ENCODE measurements at places on chromosomes 13 and 19.

DNA sequence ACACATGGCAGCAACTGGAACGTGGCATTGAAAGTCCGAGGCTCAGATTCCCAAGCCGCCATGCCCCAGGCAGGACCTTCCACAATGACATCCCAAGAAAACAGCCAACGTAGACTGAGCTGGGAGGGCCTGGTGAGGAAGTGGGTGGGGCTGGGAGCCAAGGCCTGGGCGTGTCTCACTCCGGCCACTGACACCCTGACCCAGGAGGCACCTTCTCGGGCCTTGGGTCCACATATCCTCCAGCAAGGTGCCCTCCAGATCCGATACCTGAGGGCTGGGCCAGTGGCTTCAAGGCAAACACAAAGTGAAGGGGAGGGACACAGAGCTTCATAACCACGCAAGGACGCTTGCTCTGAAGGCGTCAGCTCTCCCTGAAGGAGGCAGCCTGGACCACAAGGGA is 43.0 kb downstream of the RAB20 start:
- DNase-seq: no peak

DNA sequence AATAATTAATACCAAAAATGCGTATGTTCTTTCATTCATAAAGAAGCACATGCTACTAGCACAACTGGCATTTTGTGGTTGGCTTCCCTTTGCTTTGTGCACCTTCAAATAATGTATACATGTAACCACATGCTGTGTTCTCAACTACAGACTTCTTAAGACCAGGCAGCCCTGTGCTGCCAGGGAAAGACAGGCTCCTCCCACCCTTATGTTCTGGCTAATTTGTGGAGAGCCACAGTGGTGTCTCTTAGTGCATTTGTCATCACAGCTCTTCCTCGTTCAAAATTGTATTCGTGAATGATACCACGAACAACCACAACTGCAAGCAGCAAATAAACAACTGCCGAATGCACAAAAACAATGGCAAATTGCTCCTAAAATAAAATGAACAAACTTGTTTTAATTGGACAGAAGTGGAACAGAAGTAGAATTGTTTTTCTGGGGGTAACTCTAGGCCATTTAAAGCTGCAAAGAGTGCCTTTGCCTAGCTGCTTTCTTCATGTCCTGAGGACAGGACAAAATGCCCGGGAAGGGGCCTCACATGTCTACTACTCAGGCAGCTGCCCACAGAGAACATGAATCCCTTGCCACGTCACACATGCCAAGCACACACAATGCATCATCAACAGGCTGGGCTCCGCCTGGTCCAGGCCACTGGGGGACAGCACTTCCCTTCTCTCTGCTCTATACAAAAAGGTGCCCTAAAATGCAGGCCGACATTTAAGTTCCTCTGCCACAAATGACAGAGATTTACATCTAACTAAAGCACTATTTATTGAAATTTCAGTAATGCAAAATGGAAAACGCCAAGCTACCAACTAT is 21.7 kb downstream of the IRS2 start:
- no peak for DNase-seq

- DNase-seq: no peak
These were observed 7.2 kb downstream of the FBXL3 start for GRCh38 chr13:77019756-77020155.

- DNase-seq: no peak
These were observed at the start of gene KHSRP for GRCh38 chr19:6424195-6424938. Gene KHSRP (minus strand): TSS chr19:6424811. CDS start chr19:6424701, 110 bp downstream.

GRCh38 chr19:40006273-40006691 is 9.4 kb downstream of the ZNF546 start:
- no peak for DNase-seq

- peak; percentile 89 for DNase-seq
These were observed 20.7 kb downstream of the SH3GL1 start for GRCh38 chr19:4379383-4380253.

DNA sequence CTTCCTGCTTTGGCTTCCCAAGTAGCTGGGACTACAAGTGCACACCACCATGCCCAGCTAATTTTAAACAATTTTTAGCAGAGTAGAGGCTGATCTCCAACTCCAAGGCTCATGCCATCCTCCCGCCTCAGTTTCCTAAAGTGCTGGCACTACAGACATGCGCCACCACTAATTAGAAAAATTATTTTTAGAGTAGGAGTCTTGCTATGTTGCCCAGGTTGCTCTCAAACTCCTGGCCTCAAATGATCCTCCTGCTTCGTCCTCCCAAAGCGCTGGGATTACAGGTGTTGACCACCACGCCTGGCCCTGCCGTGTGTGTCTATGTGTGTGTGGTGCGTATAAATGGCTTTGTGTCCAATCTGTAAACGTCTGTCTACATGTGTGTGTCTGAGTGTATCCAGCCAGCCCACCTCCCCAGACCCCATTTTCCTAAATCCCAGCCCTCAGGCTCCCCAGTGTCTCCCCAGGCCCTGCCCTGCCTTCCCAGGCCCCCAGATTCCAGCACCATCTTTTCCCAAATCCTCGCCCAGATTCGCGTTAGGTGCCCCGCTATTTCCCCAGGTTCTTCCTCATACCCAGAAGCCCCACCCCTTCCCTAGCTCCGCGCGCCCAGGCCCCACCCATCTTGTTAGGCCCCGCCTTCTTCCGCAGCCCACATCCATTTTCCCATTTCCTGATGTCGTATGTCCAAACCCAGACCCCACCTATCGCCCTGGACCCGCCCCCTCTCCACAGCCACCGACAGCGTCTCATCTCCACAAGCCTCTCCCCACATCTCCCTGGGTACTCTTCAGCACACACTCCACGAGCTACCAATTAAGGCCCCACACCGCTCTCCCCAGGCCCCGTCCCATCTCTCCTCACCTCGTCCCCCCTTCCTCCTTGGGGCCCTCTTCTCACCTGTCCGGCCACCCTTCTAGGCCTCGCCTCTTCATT is 24.9 kb downstream of the SLC8A2 start:
- no peak for DNase-seq

- no peak for DNase-seq
These were observed 50.2 kb upstream of the PSG2 start for GRCh38 chr19:43132696-43133095.

GRCh38 chr13:108734676-108735075 is 105.3 kb downstream of the MYO16 start:
- DNase-seq: no peak

DNA sequence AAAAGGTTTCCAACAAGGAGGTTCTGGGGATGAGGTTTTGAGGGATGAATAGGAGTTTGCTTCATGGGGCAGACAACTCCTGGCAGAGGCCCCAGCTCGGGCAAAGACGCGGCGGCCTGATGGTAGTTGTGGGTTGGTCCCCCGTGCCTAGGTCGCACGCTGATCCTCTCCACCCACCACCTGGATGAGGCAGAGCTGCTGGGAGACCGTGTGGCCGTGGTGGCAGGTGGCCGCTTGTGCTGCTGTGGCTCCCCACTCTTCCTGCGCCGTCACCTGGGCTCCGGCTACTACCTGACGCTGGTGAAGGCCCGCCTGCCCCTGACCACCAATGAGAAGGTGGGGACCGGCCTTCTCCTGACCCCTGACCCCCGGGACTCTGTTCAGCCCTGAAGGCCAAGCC is 11.9 kb downstream of the ABCA7 start:
- no peak for DNase-seq

GRCh38 chr13:24654741-24655140 is 25.5 kb upstream of the ATP12A start:
- no peak for DNase-seq

GRCh38 chr19:17671906-17672305 is 16.2 kb downstream of the UNC13A start:
- peak; percentile 76 for DNase-seq

DNA sequence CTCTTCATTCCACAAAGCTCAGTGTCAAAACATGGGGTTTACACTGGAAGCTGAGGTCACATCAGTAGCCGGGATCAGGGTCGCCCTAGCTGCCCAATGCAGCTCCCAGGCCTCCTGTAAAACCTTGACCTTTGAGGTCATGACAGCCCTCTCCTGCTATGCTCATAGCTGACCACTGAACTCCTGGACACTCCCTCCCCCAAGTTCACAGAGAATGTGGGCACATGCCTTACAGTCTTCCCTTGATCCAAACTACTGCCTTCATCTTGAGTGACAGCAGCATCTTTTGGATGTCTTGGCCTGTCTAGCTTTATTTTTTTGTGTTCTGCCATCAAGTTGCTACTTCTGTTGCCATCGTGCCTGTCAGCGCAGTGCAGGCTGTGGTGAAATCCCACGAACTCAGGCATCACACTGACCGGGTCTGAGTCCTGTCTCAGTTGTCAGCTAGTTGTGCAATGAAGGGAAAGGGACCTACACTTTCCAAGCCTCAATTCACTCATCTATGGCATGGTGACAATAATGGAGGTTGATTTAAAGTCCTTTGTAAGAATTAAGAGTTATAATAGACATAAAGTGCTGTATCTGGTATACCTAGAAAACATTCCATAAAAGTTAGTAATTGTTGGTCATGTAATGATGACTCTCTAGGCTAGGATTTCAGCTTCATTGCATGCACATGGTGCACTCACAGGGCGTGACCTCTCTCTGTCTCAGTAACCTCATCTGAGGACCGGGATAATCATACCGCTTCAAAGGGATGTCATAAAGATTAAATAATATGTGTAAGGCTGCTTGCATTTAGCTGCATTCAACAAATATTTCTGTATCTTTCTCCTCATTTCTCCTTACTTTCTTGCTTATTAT is 16.4 kb upstream of the ALOX5AP start:
- DNase-seq: peak; percentile 78

GRCh38 chr13:112869202-112870050 is 99.6 kb upstream of the MCF2L start:
- no peak for DNase-seq

DNA sequence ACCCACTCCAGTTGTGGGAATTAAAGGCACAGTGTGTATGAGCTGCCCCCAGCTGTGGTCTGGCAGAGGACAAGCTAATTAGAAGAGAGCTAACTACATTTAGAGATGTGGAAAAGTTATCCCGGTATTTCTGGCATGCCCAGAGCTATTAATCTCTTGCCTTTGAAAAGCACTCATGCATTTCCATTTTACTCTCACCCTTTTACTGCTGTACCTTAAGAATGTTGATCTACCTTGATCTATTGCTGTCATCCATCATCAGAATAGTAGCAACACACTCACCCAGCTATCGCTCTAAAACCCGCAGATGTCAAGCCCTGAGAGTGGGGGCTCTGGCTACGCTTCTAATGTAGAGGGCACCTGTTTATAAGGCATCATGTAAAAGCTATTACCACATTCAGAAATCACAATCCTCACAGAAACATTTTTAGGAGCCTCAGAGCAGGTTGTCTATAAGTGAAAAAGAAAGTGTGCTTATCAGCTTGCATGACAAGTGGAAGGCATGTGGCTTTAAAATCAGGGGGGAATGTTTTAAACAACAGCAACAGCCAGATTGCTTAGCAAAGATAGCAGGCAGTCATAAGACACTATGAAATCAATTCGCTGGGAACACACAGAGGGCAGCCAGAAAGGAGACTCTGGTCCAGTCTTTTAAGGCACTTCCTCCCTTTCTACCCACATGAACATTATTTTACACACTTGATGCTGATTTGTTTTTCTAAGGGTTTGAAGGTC is 224.2 kb upstream of the IRS2 start:
- no peak for DNase-seq

DNA sequence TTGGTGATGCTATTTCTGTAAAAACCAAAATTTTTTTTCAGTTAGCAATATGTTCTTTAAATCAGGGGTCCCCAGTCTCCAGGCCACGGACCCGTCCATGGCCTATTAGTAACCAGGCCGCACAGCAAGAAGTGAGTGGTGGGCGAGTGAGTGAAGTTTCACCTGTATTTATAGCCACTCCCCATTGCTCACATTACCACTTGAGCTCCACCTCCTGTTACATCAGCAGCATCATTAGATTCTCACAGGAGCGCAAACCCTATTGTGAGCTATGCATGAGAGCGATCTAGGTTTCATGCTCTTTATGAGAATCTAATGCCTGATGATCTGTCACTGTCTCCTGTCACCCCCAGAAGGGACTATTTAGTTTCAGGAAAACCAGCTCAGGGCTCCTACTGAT is 58.9 kb upstream of the SLC7A1 start:
- DNase-seq: no peak

DNA sequence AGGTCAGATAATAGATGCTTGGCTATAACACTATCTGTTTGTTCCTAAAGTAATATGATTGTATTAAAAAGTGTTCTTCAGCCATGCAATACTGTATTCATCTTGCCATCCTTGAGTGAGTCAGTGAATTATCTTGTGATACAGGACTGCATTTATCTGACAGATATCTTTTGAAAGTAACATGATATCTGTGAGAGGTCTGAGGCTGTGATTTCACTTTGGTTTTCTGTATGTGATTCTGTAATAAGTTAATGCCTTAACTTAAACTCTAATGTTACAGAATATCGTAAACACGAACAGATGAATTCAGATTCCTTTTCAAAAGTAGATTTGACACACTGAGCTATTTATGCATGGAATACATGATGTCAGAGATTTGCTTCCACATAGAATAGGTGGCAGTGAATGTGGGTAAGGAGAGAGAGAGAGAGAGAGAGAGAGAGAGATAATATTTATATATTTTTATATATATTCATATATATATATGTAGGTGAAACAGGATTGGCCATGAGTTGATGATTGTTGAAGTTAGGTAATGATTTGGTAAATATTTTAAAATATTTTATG is 97.9 kb upstream of the RNF113B start:
- DNase-seq: no peak

- DNase-seq: no peak
These were observed 650.5 kb upstream of the SLC10A2 start for GRCh38 chr13:103716718-103717117.

- DNase-seq: no peak
These were observed 127.9 kb upstream of the GJB6 start for GRCh38 chr13:20360041-20360491.

DNA sequence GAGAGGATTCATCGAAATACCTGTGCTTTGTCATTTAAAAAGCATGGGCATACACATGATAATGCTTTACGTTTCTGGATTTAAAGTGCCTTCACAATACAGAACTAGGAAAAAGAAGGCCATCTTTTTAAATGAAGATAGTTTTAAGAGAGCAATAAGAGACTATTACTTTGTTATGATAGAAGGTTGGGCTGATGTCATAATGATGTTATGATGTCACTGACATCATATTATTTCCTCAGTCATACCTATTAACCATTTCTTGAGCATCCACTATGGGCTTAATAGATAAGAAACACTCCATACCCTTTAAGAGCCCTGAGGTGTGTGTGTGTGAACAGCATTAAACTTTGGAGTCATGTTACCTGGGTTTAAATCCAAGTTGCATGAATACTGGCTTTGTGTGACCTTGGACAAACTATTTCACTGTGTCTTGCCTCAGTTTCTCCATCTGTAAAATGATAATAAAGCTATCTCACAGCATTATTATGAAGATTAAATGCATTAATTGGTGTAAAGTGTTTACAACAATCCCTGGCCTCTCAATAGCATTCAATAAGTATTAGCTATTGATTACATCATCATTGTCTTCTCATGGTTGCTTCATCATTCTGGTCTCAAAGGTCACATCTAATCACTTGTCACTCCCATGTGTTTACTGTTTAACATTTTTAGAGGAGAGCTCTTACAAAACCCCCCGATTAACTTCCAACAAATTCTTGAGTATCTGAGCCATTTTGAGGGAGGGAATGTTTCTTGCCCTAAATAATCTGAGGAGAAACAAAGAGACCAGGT is 11.1 kb downstream of the ZNF181 start:
- DNase-seq: no peak

GRCh38 chr13:95368998-95369397 is 67.7 kb upstream of the ABCC4 start:
- no peak for DNase-seq

- no peak for DNase-seq
These were observed 461.7 kb downstream of the KLF12 start for GRCh38 chr13:73672492-73672891.

- peak; percentile 38 for DNase-seq
These were observed 17.5 kb upstream of the KBTBD6 start for GRCh38 chr13:41150058-41150457.

All from trophoblast cell (in vitro differentiated cells and primary cell).